ENCODE measurements at places on chromosomes 16 and 17. TPM values are rescaled to one million over a fixed set of nuclear protein-coding genes. Genes with fewer than 3 reads are reported as not detected.

GUCY2D gene
- not detected for total RNA-seq

TMEM95 gene
- not detected for total RNA-seq

ZNF423 gene
- total RNA-seq: 10.3 TPM

BAIAP2 gene
- total RNA-seq: 113 TPM

BCO1 gene
- not detected for total RNA-seq

PLXDC1 gene
- 6.6 TPM for total RNA-seq

RHBDL1 gene
- total RNA-seq: 1.7 TPM

RGS11 gene
- total RNA-seq: 5.4 TPM

DNA sequence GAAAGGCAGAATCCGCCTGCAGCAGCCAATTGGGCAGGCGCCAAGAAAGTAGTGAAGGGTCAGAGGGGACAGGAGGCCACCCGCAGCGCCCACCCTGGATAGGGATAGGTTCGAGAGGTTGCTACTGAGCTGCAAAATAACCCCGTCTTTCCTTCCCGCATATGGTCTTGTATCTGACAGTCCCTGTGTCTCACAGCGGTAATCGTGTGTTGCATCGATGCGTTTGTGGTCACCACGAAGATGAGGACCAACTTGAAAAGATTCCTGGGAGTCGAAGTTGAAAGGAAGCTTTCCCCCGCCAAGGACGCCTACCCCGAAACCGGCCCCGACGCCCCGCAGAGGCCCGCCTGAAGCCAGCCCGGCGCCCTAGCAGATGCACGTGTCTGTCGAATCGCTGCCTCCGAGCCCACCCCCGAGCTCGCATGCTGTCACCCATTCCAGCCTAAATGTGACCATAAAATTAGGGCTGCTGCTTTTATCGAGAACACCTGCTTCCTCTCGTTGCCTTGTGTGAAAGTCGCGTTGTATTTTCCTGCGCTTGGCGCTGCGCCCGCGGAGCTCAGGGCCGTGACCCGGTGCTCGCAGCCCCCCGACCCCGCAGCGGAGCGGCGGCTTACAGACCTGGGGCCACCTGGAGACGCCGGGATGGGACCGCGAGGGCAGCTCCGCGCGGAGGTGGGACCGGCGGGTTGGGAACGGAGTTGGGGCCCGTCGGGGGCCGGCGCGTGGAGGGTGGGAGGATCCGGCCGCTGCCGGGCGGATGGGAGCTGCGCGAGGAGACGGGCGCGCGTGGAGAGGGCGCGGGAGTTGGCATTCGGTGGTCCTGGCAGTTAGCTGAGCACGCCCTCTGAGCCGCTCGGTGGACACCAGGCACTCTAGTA is at the start of gene CMTM2:
TSS of gene CMTM2 (plus strand) at position 813 of the 881 bp plus-strand sequence. CDS start 145 bp downstream, outside the sequence.
- H3K27ac ChIP-seq: peak within 1 kb of the TSS; percentile 38
- no peak for DNase-seq
- no peaks in the 10 kb centered on the region for H3K36me3 ChIP-seq
- peak within 1 kb of the TSS; percentile 25 for H3K4me3 ChIP-seq

GRCh38 chr17:46092991-46093390 is 93.9 kb downstream of the STH start:
- peaks cover 2% of the 10 kb centered on the region for H3K36me3 ChIP-seq
- H3K4me1 ChIP-seq: peaks cover 19% of the 10 kb centered on the region
- DNase-seq: no peak
- H3K4me3 ChIP-seq: no peak overlapping the region
- H3K27me3 ChIP-seq: no peaks in the 10 kb centered on the region

- H3K4me1 ChIP-seq: no peaks in the 10 kb centered on the region
- no peak for DNase-seq
- H3K36me3 ChIP-seq: no peaks in the 10 kb centered on the region
- no peaks in the 10 kb centered on the region for H3K27me3 ChIP-seq
These were observed 528.4 kb upstream of the TOM1L1 start for GRCh38 chr17:54372069-54372749.

DNA sequence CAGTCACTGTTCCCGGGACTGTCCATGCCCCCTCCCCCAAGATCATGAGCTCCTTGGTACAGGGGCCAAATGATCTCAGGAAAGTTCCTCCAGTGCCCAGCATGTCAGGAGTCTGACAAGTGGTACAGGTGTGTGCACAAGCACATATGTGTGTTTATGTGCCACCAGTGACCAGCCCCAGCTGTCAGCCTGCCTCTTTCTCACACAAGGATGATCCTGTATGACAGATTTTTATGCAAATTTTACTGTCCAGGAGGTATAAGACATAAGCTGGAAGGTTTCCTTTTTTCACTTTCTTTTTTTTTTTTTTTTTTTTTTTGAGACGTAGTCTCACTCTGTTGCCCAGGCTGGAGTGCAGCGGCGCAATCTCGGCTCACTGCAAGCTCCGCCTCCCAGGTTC is 31.4 kb upstream of the GFOD2 start:
- H3K4me1 ChIP-seq: peaks cover 9% of the 10 kb centered on the region
- DNase-seq: no peak
- H3K36me3 ChIP-seq: no peaks in the 10 kb centered on the region
- H3K27me3 ChIP-seq: no peaks in the 10 kb centered on the region

DNA sequence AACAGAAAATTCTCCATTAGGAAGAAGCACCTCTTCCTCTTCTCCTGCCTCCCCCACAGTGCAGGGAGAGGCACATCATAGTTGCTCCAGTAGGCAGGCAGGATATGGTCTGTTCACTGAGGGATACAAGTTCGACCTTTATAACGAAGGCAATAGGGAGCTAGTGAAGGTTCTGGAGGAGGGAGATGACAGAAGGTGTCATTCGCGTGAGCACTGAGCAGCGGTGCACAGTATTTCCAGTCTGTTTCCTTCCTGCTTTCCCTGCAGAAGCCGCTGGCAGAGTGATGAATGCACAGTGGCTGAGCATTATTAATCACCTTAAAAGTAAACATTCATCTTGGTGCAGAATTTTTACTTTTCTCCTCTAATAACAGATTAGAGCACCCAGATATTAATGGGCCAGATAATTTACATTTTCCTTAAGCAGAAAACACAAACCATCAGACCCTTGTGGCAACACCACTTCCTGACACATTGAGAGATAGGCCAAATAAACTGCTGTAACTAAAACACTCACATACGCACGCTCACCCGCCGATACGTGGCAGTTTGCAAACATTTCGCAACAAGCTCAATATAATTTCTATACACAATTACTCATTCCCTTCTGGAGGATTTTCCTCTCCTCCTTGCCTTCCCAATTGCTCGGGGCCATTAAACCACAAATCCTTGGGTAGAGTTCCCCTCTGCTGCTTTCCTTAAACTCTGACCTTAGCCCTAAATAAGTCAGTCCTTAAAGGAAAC is 69.5 kb downstream of the AIPL1 start:
- H3K27ac ChIP-seq: no peak overlapping the region
- no peak overlapping the region for H3K4me3 ChIP-seq
- DNase-seq: no peak
- no peaks in the 10 kb centered on the region for H3K4me1 ChIP-seq
- H3K27me3 ChIP-seq: no peaks in the 10 kb centered on the region
- H3K36me3 ChIP-seq: no peaks in the 10 kb centered on the region

DNA sequence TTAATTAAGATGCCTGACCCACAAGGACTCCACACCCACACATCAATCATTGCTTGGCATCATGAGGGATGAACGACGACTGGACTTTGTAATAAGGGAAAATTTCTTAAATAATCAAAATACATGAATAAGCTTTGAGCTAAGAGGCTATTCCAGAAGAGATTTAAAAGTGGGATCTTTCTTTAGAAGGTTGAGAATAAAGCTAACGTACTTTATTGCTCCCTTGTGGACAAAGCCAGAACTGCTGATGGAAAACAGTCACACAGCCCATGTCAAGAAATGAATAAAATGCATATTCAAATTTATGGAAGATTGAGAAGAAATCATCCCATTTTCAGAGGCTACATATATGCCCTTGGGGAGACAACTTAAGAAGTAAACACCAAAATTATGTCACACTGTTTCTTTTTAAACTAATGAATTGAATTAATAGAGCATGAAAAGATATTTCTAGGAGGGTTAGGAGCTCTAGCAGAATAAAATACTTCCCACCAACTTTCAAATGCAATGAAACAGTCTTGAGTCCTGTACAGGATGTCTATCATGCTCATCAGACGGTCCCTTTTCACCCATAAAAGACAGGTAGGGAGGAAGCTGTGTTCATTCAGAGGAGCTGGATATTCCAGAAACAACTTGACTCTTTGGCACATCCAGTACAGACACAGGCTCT is 60.2 kb upstream of the PHOSPHO1 start:
- no peak for DNase-seq
- no peak overlapping the region for H3K4me3 ChIP-seq
- H3K4me1 ChIP-seq: no peaks in the 10 kb centered on the region
- H3K27ac ChIP-seq: no peak overlapping the region

- H3K27ac ChIP-seq: no peak overlapping the region
- no peaks in the 10 kb centered on the region for H3K27me3 ChIP-seq
- no peak overlapping the region for H3K4me3 ChIP-seq
These were observed 5.7 kb downstream of the LLGL1 start for GRCh38 chr17:18231164-18231563.

DNA sequence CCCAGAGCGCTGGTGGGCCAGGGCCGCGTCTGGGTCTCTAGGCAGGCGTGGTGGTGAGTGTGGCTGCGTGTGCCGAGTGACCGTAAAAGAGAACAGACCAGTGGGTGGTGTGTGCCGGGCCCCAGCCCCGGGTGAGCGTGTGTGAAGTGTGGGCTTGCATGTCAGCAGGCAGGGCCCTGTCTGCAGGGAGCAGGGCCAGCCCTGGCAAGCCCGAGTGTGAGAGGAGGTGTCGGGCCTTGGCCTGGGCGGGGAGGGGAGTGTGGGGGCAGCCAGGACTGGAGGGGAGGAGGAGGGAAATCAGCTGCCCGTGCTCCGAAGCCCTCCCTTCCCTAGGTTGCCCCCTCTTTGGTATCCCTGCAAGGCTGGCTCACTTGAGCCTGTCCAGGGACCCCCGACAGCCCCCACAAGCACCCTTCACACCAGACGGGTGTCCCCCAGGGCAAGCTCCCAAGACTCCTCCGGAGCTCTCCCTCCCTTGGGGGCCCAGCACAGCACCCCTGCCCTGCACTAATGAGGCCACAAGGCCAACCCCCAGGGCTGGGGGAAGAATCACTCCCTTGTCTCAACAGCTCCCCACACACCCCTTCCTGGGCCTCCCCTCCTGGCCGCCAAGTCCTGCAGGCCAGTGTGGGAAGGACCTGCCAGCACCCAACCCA is 1.9 kb downstream of the USH1G start:
- H3K4me3 ChIP-seq: no peak overlapping the region

GRCh38 chr16:5633845-5634440 is 536.3 kb upstream of the EEF2KMT start:
- H3K4me3 ChIP-seq: no peak overlapping the region
- no peak for DNase-seq
- H3K36me3 ChIP-seq: no peaks in the 10 kb centered on the region
- H3K27ac ChIP-seq: no peak overlapping the region

GRCh38 chr16:56424791-56425438 is 430 bp downstream of the AMFR start:
- no peak for DNase-seq
- H3K27me3 ChIP-seq: no peaks in the 10 kb centered on the region
- peaks cover 43% of the 10 kb centered on the region for H3K4me1 ChIP-seq
- H3K36me3 ChIP-seq: no peaks in the 10 kb centered on the region

DNA sequence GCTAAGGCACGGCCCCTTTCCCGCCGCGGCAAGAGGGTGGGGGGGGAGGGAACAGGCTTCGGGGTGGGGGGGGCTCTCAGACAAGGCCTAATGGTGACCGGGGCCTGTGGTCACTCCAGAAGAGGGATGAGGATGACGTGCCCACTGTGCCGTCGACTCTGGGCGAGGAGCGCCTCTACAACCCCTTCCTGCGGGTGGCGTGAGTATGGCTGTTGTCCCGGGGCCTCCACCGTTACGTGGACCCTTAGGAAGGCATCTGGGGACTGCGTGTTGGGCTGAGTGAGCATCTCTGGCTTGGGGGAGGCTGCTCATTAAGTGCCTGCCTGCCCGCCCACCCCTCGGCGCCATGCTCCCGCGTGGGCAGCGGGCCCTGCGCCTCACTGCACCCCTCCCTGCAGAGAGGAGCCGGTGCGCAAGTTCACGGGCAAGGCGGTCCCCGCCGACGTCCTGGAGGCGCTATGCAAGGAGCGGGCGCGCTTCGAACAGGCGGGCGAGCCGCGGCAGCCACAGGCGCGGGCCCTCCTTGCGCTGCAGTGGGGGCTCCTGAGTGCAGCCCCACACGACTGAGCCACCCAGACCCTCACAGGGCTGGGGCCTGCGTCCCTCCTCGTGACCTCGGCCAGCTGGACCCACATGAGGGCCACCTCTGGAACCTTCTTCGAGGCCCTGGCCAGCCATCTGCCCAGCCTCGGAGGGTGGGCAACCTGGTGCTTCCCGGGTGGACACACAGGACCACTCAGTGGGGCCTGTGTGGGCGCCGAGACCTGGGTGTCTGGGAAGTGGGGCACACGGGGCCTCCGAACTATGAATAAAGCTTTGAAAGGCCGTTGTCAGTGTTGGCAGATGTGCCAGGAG is 2.2 kb downstream of the HAGHL start:
- peaks cover 13% of the 10 kb centered on the region for H3K36me3 ChIP-seq
- H3K27ac ChIP-seq: no peak overlapping the region

- H3K4me3 ChIP-seq: peak overlapping the region; percentile 66
- no peak for DNase-seq
- H3K36me3 ChIP-seq: no peaks in the 10 kb centered on the region
- peaks cover 21% of the 10 kb centered on the region for H3K4me1 ChIP-seq
- peak overlapping the region; percentile 75 for H3K27ac ChIP-seq
These were observed 847 bp upstream of the PSMC3IP start for GRCh38 chr17:42578282-42578869.

GRCh38 chr16:14438256-14438655 is 191.8 kb downstream of the PARN start:
- DNase-seq: no peak
- H3K27me3 ChIP-seq: no peaks in the 10 kb centered on the region
- H3K4me1 ChIP-seq: no peaks in the 10 kb centered on the region
- no peaks in the 10 kb centered on the region for H3K36me3 ChIP-seq
- no peak overlapping the region for H3K4me3 ChIP-seq
- H3K27ac ChIP-seq: no peak overlapping the region

DNA sequence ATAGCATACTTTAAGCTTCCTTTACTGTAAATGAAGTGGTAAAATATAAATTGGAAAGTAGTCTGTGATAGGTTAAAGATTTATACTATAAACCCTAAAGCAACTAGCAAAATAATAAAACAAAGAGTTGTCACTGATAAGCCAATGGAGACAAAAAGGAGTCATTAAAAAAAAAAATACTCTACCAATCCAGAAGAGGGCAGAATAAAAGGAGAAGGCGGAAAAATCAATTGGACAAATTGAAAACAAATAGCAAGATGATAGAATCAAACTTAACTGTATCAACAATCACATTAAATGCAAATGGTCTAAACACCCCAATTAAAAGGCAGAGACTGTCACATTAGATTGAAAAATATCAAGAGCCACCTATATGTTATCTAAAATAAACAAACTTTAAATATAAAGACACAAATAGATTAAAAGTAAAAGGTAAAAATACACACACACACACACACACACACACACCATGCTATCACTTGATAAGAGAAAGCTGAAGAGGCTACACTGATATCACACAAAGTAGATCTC is 71.8 kb downstream of the CACNG1 start:
- H3K36me3 ChIP-seq: no peaks in the 10 kb centered on the region
- DNase-seq: no peak
- no peaks in the 10 kb centered on the region for H3K27me3 ChIP-seq
- no peak overlapping the region for H3K4me3 ChIP-seq

Data from vagina (tissue), 2 donors.